ENCODE measurements at places on chromosomes 1 and 21. TPM values are rescaled to one million over a fixed set of nuclear protein-coding genes. Genes with fewer than 3 reads are reported as not detected.
A peak's percentile ranks its signal among the peaks of the same experiment; 100 is the strongest.

GRCh38 chr1:1441002-1441888 is 5.8 kb downstream of the VWA1 start:
- no peaks in the 10 kb centered on the region for H3K36me3 ChIP-seq
- H3K27ac ChIP-seq, result no peak overlapping the region
- no peaks in the 10 kb centered on the region for H3K4me1 ChIP-seq
- no peaks in the 10 kb centered on the region for H3K27me3 ChIP-seq
- H3K4me3 ChIP-seq, result no peak overlapping the region

DNA sequence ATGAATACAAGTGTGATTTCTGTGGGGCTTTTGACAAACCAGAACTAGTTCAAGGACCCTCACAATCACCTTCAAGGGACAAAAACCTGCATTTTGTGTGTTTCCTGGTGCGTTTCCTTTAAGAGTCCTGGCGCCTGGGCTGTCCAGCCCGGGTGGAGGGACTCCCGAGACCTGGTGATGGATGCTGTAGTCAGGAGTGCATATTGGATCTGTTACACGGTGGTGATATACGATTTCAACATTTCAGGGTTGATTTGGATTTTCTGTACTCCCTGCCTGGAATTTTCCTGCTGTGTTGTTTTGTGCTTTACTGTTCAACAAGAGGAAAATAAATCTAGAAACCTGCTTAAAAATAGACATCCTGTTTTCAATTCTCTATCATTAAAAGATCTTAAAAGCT is 162.0 kb downstream of the KIF26B start:
- H3K4me1 ChIP-seq, result no peaks in the 10 kb centered on the region
- DNase-seq, result no peak
- H3K36me3 ChIP-seq, result no peaks in the 10 kb centered on the region
- no peak overlapping the region for H3K27ac ChIP-seq

DNA sequence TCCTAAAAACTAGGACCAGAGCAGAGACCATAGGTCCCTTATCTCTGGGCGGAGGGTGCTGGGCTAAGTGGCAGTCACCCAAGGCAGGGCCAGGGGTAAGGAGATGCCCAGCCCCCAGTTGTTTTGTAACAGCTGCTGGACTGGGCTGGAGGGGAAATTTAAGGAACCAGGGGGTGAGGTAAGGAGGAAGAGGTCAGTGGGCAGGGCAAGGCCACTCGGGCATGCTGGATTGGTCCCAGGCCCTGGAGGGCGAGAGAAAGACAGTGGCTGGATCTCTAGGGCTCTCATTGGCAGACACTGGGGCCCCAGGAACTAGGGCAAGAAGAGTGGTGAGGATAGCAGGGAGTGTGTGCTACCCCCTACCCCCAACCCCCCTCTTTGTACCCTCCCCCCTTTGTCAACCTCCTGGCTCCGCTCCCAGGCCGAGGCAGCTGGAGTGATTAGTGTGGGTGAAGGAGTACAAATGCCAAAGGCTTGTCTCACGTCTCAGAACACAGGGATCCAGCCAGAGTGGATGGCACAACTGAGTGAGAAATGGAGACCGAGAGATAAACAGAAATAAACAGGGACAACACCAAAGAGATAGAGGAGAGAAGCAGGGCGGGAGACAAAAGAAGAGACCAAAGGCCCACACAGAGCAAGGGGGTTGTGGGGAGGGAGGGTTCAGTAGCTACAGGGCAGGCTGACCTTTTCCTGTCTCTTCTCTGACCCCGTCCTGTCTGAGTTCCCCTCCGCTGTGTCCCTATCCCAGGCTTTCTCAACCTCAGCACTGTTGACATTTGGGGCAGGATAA is 20.5 kb upstream of the THRAP3 start:
- no peak for DNase-seq
- no peaks in the 10 kb centered on the region for H3K27me3 ChIP-seq
- no peaks in the 10 kb centered on the region for H3K36me3 ChIP-seq
- no peaks in the 10 kb centered on the region for H3K4me1 ChIP-seq

GRCh38 chr1:246176126-246177024 is 330.7 kb downstream of the SMYD3 start:
- H3K27ac ChIP-seq, result no peak overlapping the region
- no peak for DNase-seq
- no peaks in the 10 kb centered on the region for H3K36me3 ChIP-seq

The PLA2G2D gene
- not detected for total RNA-seq

GRCh38 chr21:44686843-44687561 is 5.0 kb upstream of the KRTAP12-1 start:
- H3K36me3 ChIP-seq, result no peaks in the 10 kb centered on the region
- no peak overlapping the region for H3K4me3 ChIP-seq
- H3K27me3 ChIP-seq, result no peaks in the 10 kb centered on the region

The DNM3 gene
- 11.6 TPM for total RNA-seq

- DNase-seq, result no peak
- no peak overlapping the region for H3K27ac ChIP-seq
- H3K36me3 ChIP-seq, result no peaks in the 10 kb centered on the region
- H3K4me3 ChIP-seq, result no peak overlapping the region
These were observed 158.5 kb downstream of the KCNJ6 start for GRCh38 chr21:37757606-37758376.

GRCh38 chr1:25854554-25854953 is 4.7 kb downstream of the AUNIP start:
- H3K4me3 ChIP-seq, result no peak overlapping the region
- no peak for DNase-seq
- H3K27ac ChIP-seq, result no peak overlapping the region
- H3K27me3 ChIP-seq, result no peaks in the 10 kb centered on the region

DNA sequence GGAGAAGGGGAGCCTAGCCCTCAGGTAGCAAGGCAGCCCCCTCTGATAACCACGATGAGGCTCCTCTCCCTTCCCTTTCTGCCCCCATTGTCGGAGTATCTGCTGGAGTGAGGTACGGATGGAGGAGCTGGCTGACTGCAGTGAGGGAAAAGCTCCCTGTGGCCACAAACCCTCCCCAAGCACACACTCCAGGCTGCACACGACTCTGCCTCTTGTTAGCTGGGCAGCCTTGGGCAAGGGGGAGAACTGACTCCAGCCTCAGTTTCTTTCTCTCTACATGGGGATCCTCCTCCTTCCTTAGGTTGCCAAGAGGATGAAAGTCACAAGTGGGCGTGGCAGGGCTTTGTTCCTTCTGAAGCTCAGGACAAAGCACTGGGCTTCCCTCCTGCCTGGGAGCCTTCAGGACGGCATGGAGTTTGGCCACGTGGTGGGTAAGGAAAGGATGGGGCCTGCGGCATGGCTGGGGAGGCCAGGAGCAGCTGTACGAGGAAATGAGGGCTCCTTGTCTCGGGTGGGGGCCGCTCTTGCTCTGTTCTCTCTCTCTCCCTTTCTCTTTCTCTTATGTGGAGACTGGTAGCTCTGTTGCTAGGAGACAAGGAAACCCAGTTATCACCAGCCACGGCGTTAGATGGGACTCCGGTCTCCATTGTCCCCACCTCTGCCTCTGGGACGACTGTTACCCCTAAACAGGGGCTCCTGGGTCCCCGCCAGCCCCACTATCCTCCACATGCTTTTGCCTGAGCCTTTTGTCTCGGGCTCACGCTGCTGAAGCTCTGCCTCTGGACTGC is 39.7 kb downstream of the LRP8 start:
- H3K27me3 ChIP-seq, result no peaks in the 10 kb centered on the region
- no peak overlapping the region for H3K27ac ChIP-seq
- H3K4me3 ChIP-seq, result no peak overlapping the region
- DNase-seq, result no peak
- no peaks in the 10 kb centered on the region for H3K4me1 ChIP-seq

DNA sequence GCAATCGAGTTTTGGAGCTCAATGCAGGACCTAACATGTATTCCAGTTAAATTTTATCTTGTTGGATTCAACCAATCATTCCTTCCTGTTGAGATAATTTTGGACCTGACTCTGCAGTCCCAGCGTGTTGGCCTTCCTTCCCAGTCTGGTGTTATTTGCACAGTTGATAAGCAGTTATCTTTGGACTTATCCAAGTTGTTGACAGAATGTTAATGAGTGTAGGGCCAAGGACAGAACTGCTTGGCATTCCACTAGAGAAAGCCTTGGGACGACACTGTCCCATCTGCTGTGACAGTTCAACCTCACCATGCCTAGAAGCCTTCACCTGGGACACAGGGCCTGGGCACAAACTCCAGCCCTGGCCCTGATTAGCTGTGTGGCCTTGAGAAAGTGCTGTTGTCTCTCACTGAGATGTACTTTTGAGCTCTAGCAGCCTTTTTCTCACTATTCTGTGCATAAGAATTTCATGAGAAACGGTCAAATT is 104.1 kb upstream of the SLC25A33 start:
- H3K27ac ChIP-seq, result peak overlapping the region; percentile 89
- no peak overlapping the region for H3K4me3 ChIP-seq
- H3K27me3 ChIP-seq, result no peaks in the 10 kb centered on the region
- peak; percentile 68 for DNase-seq

The PTCH2 gene
- 2.5 TPM for total RNA-seq

GRCh38 chr1:109370712-109371340 is 26.9 kb downstream of the SORT1 start:
- H3K27me3 ChIP-seq, result no peaks in the 10 kb centered on the region
- DNase-seq, result no peak
- H3K4me3 ChIP-seq, result no peak overlapping the region
- H3K36me3 ChIP-seq, result no peaks in the 10 kb centered on the region
- H3K27ac ChIP-seq, result peak overlapping the region; percentile 42

DNA sequence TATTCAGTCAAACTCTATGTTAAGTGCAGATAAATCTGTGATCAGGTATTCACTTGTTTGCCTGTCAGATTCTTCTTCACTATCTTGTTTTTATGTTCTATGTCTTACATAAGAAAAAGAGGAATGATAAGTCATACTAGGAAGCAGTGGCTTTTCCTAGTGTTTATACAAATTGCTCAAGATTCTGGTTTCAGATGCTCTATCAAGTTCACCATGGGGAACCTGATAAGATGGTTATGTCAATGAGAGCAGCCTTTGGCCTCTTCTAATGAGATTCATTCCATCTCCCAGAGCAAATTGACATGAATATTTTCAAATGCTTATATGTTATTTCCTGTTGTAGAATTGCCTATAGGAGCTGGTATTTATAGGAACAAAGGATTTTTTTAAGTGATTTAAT is 218.8 kb upstream of the TMPRSS15 start:
- DNase-seq, result no peak
- no peaks in the 10 kb centered on the region for H3K4me1 ChIP-seq
- H3K27me3 ChIP-seq, result no peaks in the 10 kb centered on the region
- no peak overlapping the region for H3K27ac ChIP-seq

The RNU1-4 gene
- under 0.01 TPM for total RNA-seq

The C8B gene
- not detected for total RNA-seq

DNA sequence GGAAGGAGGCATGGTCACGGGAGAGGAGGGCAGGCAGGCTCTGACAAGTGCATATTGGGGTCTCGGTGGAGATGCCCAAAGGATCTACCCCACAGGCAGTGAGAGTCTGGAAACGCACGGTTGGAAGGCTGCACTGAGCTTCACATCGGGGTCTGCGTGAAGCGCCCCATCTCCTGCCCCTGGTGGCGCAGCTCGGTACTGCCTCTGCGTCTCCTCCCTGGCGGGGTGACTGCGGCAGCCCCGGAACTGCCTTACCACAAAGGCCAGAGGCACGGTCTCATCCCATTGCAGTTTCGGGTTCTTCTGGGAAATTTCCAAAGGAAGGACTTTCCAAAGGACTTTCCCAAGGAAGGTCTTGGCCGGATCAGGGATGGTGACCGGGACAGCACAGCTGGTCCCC is 69.2 kb upstream of the AJAP1 start:
- H3K27ac ChIP-seq, result no peak overlapping the region
- no peaks in the 10 kb centered on the region for H3K4me1 ChIP-seq
- DNase-seq, result no peak

The XCL1 gene
- not detected for total RNA-seq

DNA sequence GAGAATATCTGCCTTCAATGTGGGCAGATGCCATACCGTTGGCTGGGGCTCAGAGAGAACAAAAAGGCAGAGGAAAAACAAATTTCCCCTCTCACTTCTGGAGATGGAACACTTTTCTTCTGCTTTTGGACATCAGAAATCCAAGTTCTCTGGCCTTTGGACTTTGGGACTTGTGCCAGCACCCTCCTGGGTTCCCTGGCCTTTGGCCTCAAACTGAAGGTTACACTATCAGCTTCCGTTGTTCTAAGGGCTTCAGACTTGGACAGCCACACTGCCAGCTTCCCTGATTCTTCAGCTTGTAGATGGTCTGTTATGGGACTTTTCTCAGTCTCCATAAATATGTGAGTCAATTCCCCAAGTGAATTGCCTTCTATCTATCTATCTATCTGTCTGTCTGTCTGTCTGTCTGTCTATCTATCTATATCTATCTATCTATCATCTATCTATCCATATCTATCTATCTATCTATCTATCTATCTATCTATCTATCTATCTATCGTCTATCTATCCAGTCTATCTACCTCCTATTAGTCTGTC is 778.1 kb upstream of the TMPRSS15 start:
- DNase-seq, result no peak
- H3K4me3 ChIP-seq, result no peak overlapping the region
- no peaks in the 10 kb centered on the region for H3K36me3 ChIP-seq
- H3K4me1 ChIP-seq, result no peaks in the 10 kb centered on the region
- H3K27me3 ChIP-seq, result no peaks in the 10 kb centered on the region

- no peaks in the 10 kb centered on the region for H3K4me1 ChIP-seq
- H3K4me3 ChIP-seq, result no peak overlapping the region
- no peaks in the 10 kb centered on the region for H3K27me3 ChIP-seq
- DNase-seq, result no peak
- no peak overlapping the region for H3K27ac ChIP-seq
These were observed 12.7 kb upstream of the ZBTB21 start for GRCh38 chr21:42022906-42023305.

GRCh38 chr21:21163904-21164303 is 165.7 kb downstream of the NCAM2 start:
- H3K36me3 ChIP-seq, result no peaks in the 10 kb centered on the region
- H3K4me3 ChIP-seq, result no peak overlapping the region
- H3K27ac ChIP-seq, result no peak overlapping the region
- DNase-seq, result no peak

The RGL1 gene
- total RNA-seq, result 8.9 TPM

DNA sequence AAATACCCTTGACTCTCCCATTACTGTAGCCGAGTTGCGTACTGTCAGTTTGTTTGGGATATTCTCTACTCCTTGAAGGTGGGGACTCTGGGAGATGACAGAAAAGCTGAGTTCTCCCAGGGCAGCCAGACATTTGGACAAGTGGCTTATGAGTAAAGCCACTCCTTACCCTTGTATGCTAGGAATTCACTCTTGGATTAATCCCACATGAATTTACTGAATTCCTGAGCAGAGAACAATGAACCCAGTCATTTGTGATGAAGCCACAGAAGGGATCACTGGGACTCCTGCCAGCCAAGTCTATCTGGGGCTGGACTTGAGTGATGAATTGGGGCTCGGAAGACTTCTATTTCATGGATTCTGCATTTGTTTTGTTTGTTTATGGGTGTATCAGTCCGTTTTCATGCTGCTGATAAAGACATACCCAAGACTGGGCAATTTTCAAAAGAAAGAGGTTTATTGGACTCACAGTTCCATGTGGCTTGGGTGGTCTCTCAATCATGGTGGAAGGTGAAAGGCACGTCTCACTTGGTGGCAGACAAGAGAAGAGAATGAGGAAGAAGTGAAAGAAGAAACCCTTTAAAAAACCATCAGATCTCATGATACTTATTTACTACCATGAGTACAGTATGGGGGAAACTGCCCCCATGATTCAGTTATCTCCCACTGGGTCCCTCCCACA is 25.1 kb downstream of the C1orf116 start:
- no peaks in the 10 kb centered on the region for H3K36me3 ChIP-seq
- peaks cover 24% of the 10 kb centered on the region for H3K4me1 ChIP-seq
- no peak for DNase-seq

The ESRRG gene
- total RNA-seq, result 6.6 TPM

All from Peyer's patch (tissue), 4 donors.